ENCODE measurements at places on chromosomes 2 and 18.

- H3K27ac ChIP-seq, result no peak overlapping the region
- no peaks in the 10 kb centered on the region for H3K36me3 ChIP-seq
- DNase-seq, result no peak
These were observed 229.1 kb upstream of the SLC14A2 start for GRCh38 chr18:45386041-45386655.

DNA sequence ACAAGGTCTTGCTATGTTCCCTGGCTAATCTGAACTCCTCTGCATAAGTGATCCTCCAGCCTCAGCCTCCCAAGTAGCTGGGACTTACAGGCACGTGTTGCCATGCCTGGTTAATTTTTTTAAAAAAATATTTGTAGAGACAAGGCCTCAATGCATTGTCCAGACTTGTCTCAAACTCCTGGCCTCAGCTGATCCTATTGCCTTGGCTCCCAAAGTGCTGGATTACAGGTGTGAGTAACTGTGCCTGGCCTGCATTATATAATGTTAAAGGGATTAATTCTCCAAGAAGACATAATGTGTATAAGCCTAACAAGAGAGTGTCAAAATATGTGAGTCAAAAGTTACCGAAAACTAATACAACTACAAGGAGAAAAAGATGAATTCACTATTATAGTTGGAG is 32.2 kb downstream of the BUB1 start:
- peaks cover 74% of the 10 kb centered on the region for H3K36me3 ChIP-seq
- no peak overlapping the region for H3K27ac ChIP-seq
- DNase-seq, result no peak
- H3K4me3 ChIP-seq, result no peak overlapping the region

- peaks cover 17% of the 10 kb centered on the region for H3K36me3 ChIP-seq
- peak overlapping the region; percentile 98 for H3K4me3 ChIP-seq
- H3K27ac ChIP-seq, result peak overlapping the region; percentile 92
These were observed 800 bp upstream of the RALB start for GRCh38 chr2:120251880-120252224.

- DNase-seq, result peak; percentile 55
- no peak overlapping the region for H3K27ac ChIP-seq
- H3K36me3 ChIP-seq, result no peaks in the 10 kb centered on the region
- H3K27me3 ChIP-seq, result peaks cover 28% of the 10 kb centered on the region
- H3K4me1 ChIP-seq, result peaks cover 21% of the 10 kb centered on the region
These were observed 16.2 kb upstream of the RHOB start for GRCh38 chr2:20430461-20431300.

GRCh38 chr2:190023860-190024259 is 38.7 kb downstream of the MSTN start:
- no peak overlapping the region for H3K4me3 ChIP-seq
- H3K27ac ChIP-seq, result no peak overlapping the region
- H3K36me3 ChIP-seq, result no peaks in the 10 kb centered on the region
- H3K4me1 ChIP-seq, result no peaks in the 10 kb centered on the region
- no peak for DNase-seq
